Effector CD4-positive, alpha-beta T cell (primary cell): ENCODE measurements at places on chromosomes 16 and 17.

DNA sequence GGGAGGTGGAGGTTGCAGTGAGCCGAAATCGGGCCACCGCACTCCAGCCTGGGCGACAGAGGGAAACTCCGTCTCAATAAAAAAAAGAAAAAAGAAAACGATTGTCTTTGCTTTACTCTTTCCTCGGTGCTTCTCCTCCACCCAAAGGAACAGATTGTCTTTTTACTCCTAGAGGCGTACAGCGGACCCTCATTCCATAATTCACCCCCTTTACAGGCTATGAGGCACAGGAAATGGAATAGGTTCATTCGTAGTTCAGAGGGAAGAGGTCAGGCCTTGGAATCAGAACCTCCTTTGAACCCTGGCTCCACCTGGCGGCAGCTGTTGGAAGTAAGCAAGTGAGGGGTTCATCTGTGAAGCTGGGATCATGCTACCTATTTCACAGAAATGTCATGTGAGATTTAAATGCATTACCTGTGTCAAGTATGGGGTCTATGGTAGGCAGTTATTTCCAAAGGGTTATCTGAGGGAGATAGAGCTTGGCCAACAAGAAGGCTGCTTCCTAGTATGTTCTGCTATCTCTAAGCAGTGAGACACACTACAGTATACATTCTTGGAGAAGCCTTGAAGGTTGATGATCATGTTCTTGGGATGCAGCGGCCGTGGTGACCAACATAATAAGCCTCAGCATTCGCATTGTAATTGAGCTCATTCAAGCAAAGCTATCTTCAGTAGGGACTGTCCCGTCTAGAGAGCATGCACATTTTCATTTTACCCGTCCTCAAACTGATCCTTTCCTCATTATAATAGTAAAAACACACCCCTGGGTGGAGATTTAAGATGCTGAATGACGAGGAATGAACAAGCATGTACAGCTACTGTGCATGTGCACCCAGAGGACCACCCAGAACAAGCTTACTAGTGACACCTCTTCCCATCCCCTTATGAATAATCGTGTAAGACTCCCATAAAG is 18.7 kb upstream of the ZNF689 start:
- DNase-seq: peak; percentile 83

- DNase-seq: no peak
Measured at GRCh38 chr17:35390156-35390555, 16.7 kb upstream of the SLFN11 start.

DNA sequence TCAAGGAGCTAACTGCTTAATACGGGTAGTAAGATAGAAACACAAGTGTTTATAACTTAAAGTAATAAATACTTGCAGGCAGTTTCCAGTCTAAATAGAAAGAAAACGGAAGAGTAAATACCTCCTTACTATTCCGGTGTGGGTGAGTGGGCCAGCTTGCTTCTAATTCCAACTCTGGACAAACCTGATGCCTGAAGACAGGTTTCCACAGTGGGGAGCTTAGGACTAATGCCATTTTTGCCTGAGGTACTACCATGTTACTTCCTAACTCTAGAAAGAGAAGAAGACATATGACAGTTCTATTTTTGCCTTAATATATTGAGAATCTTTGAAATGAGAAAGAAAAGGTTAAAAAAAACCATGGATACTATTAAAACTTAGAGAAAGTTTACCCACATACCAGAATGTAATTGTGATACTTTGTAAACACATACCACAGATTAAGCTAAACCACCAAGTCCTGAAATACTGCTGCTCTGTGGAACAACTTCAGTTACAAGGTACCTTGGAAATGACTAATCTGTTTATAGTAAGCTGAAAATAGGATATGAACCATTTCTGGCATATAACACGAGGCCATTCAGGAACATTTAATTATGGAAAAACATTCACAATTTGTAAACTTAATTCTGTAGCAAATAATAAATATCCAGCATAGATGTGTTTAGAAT is 70.2 kb downstream of the ZZEF1 start:
- no peak for DNase-seq

DNA sequence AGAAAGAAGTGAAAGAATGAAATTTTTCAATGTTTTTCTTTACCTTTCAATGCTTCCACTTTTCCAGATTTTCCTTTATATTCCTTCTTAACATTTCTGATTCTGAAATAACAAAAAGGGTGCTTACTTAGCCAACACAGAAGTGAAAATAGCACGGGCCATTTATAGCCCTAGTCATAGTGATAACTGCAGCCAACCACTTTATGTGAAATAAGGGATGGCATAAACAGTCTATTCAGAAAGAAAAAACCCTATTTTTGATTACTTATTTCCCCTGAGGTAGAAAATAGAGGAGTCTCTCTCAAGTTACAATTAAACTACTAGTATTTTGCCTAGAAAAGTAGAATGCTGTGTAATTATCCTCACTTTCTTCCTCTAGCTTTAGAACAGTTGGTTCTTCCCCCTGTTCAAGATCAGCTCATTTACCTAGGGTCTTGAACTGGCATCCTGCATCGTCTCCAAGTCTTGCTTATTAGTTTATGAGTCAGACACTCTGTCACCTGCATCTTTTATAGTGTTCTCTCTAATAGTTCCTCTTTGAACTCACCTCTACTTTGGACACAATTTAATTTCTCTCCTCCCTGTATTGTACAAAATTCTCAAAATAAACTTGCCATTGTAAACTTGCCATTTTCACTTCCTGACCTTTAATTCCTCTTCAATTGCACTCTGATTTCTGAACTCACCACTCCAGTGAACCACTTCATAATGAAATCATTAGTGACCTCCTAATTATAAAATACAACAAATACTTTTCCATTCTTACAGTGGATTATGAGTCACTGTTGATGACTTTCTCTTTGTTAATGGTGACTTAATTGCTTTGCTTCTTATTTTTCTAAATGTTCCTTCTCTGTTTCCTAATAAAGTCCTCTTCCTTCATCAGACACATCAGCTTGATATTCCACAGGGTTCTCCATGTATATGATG is 23.6 kb downstream of the ABCA6 start:
- DNase-seq: no peak

DNA sequence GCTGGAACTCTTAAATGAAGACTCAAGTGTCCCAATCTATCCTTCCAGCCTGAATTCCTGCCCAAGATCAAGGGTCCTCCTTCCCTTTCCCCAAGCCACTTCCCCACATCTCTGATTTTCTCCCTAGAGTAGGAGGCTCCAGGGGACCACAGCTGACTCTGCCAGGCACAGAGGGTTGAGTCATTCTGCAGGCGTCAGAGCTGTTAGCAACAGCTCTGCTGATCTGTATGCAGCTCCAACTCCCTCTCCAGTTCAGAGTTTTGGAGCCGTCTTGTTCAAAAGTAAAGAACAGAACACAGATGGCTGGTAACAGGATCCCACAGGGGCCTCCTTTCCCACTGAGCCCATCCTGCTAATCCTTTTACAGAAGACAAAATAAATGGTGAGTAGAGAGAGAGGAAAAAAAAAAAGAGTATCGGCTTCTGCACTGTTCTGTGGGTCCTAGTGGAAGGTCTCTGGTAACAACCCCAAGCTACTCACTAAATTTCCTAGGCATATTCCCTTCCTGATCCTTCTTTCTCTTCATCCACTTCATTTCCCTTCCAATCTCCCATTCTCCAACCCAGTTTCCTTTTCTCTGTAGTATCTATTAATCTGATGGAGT is 13.4 kb upstream of the TAOK1 start:
- DNase-seq: no peak

DNA sequence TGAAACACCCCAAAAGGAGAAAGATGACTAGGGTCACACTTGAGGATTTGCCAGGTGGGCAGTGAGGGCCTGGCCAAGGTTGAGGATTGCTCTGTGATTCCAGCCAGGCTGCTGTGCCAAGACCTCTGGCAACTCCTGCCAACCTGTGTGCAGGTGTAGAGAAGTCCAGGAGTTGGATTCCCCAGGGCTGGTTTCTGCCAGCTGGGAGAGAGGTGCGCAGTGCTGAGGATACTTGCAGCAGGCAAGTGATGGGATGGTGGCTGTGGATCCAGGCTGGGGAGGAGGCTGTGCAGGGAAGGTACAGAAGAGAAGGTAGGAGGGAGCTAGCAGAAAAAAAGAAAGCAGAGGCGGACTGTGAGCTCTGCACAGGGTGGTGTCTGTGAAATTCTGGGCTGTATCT is 6.6 kb downstream of the RIPOR1 start:
- DNase-seq: no peak

DNA sequence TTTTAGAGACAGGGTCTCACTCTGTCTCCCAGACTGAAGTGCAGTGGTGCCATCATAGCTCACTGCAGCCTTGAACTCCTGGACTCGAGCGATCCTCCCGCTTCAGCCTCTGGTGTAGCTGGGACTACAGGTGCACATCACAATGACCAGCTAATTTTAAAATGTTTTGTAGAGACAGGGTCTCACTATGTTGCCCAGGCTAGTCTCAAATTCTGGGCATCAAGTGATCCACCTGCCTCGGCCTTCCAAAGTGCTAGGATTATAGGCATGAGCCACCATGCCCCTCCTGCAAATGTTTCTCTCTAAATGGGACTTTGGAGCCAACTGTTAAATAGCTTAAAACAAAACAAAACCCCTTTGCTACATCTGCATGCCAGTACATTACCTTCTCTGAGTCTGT is 82.2 kb upstream of the BRD7 start:
- no peak for DNase-seq

DNA sequence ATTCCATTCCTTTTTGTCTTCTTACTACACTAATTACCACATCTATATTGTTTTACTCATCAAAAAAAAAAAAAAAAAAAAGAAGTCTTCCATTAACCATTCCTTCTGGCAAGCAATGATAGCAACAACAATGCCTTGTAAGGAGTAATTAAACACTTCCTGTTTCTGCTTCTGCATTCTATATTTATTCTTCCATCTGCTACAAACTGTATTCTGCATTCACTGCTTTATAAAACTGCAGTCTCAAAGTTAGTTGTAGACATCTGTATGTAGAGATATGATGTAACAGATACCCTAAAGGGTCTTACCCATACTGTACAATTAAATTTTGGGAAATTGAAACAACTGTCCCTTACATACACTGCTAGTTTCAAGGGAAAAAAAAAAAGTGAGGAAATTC is 28.7 kb upstream of the ABCA6 start:
- DNase-seq: no peak

DNA sequence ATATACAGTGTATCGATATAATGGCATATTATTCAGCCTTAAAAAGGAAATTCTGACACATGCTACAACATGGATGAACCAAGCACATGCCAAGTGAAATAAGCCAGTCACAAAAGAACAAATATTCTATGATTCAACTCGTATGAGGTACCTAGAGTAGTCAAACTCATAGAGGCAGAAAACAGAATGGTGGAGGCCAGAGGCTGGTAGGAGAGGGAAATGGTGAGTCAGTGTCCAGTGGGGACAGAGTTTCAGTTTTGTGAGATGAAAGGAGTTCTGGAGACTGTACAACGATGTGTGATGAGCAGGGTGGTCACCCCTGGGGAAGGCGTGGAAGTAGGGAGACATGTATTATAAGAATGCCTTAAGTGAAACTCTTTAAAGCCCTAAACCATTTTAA is 39.9 kb downstream of the RNF157 start:
- DNase-seq: no peak

DNA sequence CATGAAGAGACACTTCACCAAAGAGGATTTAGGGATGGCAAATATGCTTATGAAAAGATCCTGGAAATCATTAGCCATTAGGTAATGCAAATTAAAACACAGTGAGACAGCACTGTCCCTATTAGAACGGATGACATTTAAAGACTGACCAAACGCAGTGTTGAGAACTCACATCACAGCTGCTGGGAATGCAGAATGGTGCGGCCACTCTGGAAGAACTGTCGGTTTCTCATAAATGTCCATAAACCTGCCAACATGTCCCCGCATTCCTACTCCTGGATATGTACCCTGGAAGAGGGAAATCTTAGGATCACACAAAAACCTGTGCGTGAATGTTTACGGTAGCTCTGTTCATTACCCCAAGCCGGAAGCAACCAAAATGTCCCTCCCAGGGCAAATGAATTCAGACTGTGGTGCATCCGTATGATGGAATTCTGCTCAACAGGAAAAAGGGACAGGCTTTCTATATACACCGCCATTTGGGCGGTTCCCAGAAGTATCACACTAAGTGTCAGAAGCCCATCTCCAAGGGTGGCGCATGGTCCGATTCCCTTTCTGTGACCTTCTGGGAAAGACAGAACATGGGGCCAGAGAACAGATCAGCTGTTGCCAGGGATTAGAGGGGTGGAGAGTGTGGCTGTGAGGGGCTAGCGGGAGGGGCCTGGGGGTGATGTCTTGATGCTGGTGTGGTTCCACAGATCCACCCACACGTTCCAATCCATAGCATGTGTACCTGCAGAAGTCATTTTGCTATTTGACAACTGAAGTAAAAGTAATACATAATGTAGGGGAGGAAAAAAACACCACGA is 197.2 kb upstream of the CHMP6 start:
- no peak for DNase-seq

DNA sequence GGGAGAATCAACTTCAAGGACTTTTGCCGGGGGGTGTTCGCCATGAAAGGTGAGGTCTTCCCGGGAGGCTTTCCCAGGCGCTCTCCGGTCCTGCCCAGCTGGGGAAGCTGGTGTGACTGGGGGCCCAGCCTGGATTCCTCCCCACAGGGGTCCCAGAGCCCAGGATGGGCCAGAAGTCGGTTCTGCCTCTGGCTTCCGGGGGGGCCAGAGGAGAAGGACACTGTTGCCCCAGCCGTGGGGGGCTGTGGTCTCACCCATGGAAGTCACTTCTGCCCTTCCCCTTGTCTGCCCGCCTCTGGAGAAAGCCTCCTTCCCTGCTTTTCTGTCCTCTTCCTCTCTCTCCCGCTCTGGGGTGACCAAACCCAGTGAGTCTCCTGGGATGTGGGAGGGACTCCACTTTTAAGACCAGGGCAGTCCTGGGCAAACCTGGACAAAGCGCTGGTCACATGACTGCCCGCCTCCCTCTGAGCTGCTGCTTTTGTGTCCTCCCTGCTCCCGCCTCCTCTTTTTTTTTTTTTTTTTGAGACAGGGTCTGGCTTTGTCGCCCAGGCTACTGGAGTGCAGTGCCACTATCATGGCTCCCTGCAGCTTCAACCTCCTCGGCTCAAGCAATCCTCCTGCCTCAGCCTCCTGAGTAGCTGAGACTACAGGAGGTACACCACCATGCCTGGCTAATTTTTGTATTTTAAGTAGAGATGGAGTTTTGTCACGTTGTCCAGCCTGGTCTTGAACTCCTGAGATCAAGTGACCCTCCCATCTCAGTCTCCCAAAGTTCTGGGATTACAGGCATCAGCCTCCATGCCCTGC is 40.6 kb downstream of the RAB11FIP4 start:
- no peak for DNase-seq

- DNase-seq: no peak
Measured at GRCh38 chr17:10471858-10472257, 2.5 kb upstream of the MYH4 start.

DNA sequence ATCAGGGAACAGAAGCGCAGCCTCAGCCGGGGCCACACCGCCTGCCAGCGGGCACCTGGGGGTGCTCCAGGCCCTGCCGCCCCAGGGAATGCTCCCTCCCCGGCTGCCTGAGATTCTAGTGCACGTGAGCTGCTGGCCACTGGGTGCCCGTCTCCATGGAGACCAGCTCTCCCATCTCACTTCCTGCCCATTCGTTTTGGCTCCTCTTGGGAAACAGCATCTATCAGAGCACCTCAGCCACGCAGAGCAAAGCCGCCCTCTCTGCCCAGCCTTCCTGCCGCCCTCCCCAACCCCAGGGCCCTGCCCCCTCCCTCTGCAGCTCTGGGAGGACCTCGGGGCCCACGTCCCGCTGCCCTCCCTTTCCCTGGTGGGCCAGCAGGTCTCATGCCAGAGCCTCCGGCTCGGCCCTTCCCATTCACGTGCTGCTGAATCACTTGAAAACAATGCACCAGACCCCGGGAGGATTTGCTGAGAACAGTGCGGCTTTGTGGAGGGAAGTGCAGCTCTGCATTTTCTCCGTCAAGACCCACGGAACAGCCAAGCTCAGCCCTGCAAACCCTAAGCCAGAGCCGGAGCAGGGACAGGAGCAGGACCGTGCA is 19.4 kb downstream of the CEP295NL start:
- no peak for DNase-seq
